Fibroblast of skin of right biceps (primary cell): ENCODE measurements at places on chromosomes 6 and 20.
A peak's percentile ranks its signal among the peaks of the same experiment; 100 is the strongest.

DNA sequence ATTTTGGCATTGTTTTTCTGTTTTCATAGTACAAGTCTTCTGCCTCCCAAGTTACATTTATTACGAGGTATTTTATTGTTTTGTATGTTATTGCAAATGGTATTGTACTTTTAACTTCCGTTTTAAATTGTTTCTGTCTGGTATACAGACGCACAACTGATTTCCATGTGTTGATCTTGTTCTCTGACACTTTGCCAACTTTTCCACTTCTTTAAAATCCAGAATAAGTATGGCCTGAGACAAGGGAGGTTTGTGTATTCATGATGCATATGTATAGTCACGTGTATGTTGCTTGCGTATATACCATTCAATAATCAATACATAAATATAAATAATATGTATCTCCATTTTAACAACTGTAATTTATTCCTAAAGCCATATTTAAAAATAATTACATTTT lies 41.2 kb downstream of the THBS2 start:
- peak; percentile 26 for DNase-seq

GRCh38 chr6:36954262-36954931 lies at the start of gene PI16:
PI16 (plus strand) TSS chr6:36954738; CDS start chr6:36954761, 23 bp downstream.
- DNase-seq = no peak

- no peak for DNase-seq
Observed at GRCh38 chr6:139249395-139249794, 42.4 kb downstream of the TXLNB start.

DNA sequence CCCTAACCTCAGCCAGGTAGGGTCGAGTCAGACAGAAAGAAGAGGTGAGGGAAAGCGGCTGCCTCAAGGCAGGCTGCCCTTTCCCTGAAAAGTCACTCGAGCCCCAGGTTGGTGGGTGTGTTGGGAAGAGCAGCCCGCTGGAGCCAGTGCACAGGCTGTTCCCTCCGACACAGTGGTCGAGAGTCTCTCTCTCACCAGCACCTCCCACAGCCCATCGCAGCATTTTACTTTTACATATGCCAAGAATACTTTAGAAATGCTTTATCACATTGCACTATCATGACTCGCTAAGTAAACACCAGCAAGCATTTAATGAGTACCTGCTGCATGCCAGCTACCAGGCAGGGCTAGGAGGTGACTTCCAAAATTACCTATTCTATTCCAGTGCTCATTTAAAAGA lies 1.7 kb downstream of the PRPH2 start:
- DNase-seq = peak; percentile 38

GRCh38 chr6:158653577-158654354 lies 3.9 kb downstream of the SYTL3 start:
- DNase-seq = peak; percentile 80

DNA sequence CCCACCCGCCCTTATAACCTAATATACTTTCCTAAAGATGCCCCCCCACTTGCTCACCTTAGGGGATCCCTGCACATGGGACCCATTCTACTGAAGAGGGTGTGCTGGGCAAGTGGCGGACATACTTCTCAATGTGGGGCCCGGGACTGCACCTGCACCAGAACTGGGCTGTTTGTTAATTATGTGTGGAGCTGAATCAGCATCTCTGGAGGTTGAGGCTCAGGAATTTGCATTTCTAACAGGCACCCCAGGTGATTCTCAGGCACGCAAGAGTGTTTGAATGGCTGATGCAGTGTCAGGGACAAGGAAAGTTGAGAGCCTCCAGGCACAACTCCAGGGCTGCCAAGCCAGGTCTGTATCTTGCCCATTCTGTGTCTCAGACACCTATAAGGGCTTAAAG lies 8.9 kb upstream of the PTPRT start:
- DNase-seq = no peak

GRCh38 chr20:52142757-52143156 lies 48.8 kb downstream of the ZFP64 start:
- no peak for DNase-seq

- DNase-seq = no peak
Observed at GRCh38 chr20:38238829-38239228, 21.7 kb downstream of the KIAA1755 start.

- peak; percentile 4 for DNase-seq
Observed at GRCh38 chr20:36391456-36391855, 85.3 kb downstream of the DLGAP4 start.

DNA sequence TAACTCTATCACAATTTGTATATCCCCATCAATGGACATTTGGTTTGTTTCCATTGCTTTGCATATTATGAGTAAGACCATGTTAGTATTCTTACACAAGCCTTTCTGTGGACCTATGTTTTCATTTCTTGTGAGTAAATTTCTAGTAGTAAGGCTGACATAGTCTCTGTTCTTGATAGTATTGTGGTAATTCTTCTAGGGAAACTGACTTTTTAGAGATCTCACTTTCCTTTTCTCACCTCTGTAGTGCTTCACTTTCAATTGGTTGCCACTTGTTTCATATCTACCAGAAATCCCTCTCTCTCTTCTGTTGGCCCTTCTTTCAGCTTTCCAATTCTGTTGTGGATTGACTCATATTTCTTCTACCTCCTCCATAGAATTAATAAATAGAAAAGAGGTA lies 8.5 kb downstream of the ISM1 start:
- no peak for DNase-seq

- DNase-seq = no peak
Observed at GRCh38 chr20:63534427-63534830, 2.7 kb downstream of the PTK6 start.

GRCh38 chr6:53258076-53258773 lies 90.5 kb downstream of the ELOVL5 start:
- DNase-seq = no peak

DNA sequence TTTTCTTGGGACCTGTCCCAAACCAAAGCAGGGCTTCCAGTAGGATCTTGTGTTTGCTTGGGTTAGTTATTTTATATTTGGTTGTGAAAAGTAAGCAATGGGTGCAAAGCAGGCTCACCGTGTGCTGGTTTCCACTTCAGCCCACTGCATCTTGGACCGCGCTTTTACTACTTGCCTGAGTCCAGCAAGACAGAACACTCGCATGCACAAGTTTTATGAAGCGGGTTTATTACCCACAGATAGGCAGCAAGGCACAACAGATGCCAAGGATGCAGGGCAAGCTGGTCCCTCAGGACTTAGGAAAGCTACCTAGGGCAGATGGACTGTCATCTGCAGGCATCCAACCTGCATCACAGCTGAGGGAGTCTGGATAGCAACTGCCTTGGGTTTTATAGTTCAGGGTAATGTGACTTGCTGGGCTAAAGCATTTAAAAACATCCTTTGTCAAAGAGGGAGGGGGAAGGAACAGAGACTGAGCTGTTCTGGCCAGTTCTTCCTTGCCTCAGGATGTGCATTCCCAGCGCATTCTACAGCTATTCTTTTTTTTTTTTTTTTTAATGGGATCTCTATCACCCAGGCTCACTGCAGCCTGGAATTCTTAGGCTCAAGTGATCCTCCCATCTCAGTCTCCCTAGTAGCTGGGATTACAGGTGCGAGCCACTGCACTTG lies 18.5 kb downstream of the CITED2 start:
- no peak for DNase-seq

DNA sequence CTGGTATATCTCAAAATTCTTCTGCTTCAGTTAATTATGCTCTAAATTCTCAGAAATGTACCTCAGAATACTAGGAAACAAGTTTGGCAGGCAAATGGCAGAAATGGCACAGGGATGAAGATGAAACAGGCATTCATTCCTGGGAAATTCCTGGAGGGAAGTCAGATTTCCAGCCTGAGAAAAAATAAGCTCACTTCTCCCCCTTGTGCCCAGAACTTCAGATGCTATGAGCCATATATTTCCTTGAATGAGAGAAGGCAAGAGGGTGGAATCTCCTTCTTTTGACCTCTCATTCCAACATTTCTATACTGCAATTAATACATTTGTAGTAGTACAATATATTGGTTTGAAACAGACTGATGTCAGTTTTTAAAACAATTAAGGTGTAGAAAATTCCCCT lies 22.8 kb downstream of the RGS17 start:
- DNase-seq = peak; percentile 32

DNA sequence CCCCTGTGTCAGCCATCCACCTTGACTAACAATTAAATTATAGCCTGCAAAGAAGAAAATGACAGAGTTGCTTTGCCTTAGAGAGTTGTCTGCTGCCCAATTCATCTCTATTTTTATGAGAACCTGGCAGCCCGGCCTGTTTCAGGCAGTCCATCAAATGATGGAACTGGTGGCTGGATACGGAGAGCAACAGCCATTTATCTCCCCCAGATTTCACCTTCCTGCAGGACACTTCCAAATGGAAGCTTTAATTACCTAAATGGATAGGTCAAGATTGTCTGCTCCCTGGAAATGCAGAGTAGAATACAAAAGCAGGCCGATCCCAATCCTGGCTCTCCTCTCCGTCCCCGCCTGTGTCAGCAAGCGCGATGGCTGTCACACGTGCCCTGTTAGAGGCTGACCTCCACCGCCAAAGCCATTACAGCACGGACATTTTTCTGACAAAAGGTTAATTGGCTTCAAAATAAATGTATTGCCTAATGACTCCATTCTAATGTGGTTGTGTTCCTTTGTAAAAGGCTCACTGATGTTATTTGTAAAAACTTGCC lies 86.7 kb downstream of the PACRG start:
- DNase-seq = no peak

GRCh38 chr20:56467968-56468315 lies 485 bp upstream of the RTF2 start:
- DNase-seq = no peak

DNA sequence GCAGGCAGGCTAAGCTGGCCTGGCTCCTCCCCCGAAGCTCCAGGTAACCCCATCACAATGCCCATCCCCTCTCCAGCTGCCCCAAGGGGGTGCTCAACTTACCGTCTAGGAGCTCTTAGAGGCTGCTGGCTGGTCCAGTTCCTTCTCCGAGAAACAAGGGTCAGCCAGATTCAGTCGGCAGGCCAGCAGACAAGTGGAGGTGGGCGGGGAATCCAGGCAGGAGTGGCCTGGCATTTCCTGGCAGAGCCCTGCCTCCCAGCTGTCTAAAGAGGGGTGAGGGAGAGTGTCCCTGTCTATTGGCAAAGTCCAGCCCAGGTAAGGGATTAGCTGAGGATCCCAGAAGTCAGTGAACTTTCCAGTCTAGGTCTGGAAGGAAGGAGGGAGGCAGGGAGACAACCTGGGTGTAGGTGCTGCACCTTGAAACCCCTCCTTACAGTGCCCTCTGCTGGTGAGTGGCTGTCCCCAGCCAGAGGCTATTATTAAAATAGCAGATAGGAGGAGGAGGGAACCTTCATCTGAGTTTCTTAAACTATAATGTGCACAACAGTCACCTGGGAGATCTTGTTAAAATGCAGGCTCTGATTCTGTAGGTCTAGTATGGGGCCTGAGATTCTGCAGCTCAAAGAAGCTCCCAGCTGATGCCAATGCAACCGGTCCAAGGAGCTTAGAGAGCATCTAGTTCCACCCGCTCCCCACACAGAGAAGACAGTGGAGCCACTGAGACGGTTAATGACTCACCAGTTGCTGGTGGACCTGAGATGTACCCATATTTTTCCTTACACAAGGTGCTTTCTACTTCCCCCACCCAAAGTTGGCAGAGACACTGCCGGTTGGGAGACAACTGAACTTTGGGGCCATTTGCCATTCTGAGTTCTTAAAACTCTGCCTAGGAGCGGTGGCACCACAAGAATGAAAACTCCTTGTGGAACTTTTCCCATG lies at the start of gene UNC5CL:
Gene UNC5CL (minus strand): TSS at position 162 of the 939 bp plus-strand sequence. CDS start 4,147 bp downstream, outside the sequence.
- peak; percentile 12 for DNase-seq
